Kidney (tissue), 22 donors: ENCODE measurements at places on chromosomes 3 and 15. TPM values are rescaled to one million over a fixed set of nuclear protein-coding genes. Genes with fewer than 3 reads are reported as not detected.
A peak's percentile ranks its signal among the peaks of the same experiment; 100 is the strongest.

Gene MESP2
- 0.24 TPM for polyA plus RNA-seq

GRCh38 chr3:8743021-8743601 is 9.5 kb downstream of the CAV3 start:
- no peak for DNase-seq

DNA sequence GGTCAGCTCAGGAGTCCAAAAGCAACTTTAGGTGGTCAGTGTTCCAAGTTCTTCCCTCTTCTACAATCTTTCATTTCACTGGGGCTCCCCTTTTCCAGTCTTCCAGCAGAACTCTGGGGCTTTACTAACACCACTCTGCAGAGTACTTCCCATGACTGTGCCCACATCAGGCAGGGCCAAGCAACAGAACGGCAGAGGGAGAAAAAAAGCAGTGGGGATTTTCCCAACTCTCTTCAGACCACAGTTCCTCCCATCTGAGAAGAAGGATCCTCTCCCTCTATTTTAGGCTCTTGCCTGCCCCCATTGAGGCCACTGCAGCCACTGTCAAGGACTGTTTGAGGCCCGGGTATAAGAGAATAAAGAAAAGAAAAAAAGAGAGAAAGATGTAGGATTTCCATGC is 70.7 kb downstream of the TTBK2 start:
- no peak for DNase-seq

Gene SYNPR
- polyA plus RNA-seq = not detected

DNA sequence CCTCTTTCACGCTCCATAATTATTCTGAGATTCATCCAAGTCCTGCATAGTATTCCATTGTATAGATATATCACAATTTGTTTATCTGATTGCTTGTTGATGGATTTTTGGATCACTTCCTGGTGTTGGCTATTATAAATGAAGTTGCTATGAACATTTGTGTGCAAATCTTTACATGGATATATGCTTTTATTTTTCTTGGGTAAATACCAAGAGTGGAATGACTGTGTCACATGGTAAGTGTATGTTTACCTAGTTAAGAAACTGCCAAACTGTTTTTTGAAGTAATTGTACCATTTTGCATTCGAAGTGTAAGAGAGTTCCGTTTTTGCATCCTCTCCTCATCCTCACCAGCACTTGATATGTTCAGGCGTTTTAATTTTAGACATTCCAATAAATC is 34.6 kb upstream of the ROPN1 start:
- no peak for DNase-seq

- peak; percentile 35 for DNase-seq
These were observed 8.5 kb downstream of the CRBN start for GRCh38 chr3:3170998-3171397.

DNA sequence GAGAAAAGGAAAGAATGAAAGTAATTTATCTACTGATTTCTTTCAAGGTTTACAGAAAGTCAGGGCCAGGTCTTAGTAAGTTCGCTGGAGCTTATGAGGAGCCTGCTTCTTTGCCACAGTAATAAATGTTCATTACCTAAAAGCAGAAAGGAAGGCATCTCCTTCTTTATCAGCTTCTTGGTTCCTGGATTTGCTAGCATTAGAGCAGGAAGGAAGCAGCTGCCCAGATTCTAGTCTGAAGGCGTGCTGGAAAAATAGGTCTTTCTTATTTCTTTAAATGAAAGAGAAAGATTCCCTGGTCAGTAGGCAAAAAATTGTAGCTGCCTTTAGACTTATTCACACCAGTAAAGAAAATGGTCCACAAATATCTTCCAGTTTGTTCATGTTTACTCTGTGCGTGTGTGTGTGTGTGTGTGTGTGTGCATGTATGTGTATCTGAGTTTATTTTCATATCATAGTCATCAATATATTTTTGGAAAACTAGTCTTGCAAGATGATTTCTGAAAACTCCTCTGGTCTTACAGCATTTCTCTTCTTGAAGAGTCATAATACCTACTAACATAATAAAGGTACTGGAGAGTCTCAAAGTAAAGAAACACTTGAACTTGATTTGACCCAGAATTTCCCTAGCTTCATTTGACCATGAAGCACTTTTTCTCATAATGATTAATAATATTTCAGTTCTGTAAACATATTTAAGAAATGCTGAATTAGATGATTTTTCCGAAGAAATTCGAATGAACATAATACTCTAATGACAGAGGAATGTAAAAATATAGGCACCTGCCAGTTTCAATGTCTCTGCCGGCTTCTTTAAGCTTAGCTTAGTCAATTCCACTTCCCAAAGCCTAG is 255.3 kb upstream of the ZPLD1 start:
- no peak for DNase-seq

DNA sequence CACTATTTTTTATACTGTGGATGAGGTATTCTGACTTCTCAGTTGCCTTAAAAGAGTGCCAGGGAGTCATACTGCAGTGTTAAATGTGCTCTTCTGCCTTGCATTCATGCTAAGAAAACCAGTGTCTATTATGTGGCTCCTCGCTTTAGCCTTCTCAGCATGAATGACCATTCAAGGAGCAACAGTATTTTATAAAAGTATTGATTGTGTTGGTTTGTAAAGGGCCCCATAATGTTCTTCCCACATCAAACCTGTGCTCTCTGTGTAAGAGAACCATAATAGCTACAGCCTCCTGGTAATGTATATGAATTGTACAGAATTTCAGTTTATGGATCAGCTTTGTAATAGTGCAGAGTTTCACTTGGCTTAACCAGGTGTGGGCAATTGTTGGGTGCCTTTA is 316.4 kb downstream of the CNTN4 start:
- DNase-seq = no peak

DNA sequence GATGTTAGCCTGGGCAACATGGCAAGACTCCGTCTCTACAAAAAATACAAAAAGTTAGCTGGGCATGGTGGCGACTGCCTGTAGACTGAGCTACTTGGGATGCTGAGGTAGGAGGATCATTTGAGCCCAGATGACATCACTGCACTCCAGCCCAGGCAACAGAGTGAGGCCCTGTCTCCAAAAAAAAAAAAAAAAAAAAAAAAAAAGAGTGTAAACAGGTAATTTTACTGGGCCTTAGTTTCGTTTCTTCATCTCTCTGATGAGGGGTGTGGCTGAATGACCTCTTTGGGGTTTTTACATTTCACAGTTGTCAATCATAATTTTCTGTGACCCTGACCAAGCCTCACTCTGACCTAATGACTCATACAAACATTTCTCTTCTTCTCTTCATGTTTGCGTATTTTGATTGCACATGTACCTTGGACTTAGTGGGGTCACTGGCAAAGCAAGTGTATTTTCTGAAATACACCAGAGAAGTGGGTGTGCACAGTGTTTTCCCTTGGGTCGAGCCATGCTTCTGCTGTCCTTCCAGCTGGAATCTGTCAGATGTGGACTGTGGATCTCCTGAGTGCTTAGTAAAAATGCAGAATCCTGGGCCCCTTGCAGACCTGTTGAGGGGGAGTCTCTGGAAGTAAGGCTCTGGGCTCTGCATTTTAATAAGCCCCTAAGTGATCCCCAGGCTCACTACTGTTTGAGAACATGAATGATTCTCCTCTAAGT is 140.5 kb downstream of the FNDC3B start:
- no peak for DNase-seq

DNA sequence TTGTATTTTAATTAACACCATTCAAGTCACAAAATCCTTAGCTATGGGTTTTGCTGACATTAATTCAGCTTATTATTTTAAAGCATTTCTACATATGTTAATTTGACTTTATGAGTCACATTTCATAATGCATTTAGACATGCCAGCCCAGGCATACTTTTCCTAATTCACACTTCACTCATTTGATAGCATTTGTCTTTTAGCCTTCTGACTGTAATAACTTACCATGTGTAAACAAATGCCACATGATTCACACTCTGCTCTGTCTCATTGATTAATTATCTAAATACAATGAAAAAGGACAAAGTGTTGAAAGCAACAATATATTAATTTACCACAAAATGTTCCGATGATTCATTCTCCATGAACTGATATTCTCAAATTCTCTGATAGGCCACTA is 927.8 kb upstream of the EPHA6 start:
- no peak for DNase-seq

GRCh38 chr15:44738340-44738984 is 2.1 kb downstream of the TRIM69 start:
- DNase-seq = no peak

- no peak for DNase-seq
These were observed 16.3 kb downstream of the MME start for GRCh38 chr3:155096303-155097008.

Gene CHRM5
- polyA plus RNA-seq = not detected

DNA sequence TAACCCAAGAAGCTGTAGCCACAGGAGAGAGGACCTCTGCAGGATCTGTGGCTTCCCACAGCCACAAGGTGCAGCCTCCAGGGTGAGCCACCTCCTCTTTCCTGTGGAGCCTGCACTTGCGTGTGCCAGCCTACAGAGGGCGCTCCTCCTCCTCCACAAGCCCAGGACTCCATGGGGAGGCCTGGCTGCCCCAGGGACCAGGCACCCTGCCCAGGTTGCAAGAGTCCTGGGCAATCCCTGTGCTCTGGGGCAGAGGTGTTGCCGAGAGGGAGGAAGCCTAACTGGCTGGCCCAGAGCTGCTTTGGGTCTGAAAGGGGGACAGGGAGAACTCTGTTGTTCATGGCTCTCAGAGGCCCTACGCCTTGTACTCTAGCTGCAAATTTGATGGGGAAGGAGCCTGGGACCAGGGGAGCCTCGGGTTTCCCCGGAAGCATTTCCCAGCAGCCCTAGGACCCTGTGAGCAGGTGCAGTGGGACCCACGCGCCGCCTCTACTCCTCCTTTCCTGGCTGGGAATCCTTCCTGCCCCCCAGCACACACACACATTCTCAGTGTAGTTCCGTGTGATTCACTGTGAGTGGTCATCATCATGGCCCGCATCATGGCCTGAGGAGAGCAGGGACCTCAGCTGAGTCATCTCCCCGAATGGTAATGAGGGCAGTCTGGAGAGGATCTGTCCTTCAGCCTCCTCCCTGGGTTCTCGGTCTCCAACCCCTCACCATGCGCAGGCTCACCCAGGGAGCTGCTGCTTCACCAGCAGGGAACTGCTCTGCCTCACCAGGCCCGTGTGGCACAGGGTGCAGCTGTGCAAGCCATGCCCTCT is 24.3 kb downstream of the TBC1D21 start:
- no peak for DNase-seq

Gene SPTSSB
- 0.52 TPM for polyA plus RNA-seq

DNA sequence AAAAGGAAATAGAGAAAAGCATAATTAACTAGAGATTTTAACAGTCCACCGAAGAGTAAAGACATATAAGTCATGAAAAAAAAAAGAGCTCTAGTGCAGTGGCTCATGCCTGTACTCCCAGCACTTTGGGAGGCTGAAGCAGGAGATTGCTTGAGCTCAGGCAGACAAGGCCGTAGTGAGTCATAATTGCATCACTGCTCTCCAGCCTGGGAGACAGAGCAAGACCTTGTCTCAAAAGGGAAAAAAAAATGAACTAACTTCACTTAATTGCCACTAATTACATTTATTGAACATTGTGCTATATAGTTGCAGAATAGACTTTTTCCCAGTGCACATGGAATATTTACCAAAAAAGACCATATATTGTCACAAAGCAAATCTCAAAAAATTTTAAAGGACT is 221.8 kb downstream of the CBLB start:
- no peak for DNase-seq

Gene CLDN1
- polyA plus RNA-seq = 6.2 TPM

GRCh38 chr3:176840641-176841286 is 356.5 kb downstream of the TBL1XR1 start:
- DNase-seq = no peak

Gene CEP152
- 1.4 TPM for polyA plus RNA-seq

Gene GSK3B
- polyA plus RNA-seq = 6.4 TPM

DNA sequence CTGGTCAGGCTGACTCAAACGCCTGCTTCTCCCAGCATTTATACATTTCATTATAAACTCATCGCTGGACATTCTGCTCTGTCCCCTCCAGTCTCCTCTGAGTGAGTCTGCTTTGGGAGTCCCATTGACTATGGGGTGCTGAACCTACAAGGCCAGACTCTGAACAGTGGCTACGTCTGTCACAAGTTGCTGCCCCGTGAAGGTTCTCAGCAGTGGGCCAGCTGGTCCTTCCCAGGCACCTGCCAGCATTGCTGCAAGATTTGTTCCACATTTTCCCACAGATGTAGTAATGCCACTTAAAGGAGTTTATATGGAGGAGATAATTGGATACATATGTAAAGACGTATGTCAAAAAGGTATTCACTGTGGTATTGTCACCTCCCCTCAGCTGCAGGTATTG is 72.7 kb upstream of the ATP13A3 start:
- DNase-seq = no peak

Gene SLC38A3
- polyA plus RNA-seq = 4.2 TPM

- no peak for DNase-seq
These were observed 5.8 kb upstream of the C15orf61 start for GRCh38 chr15:67515090-67515489.

GRCh38 chr15:99974246-99974645 is 241.0 kb upstream of the LYSMD4 start:
- no peak for DNase-seq

GRCh38 chr15:67224889-67225288 is 29.6 kb downstream of the AAGAB start:
- no peak for DNase-seq

Gene USP50
- not detected for polyA plus RNA-seq

GRCh38 chr3:72903004-72903403 is 15.2 kb downstream of the GXYLT2 start:
- DNase-seq = no peak

Gene ZNF860
- polyA plus RNA-seq = 0.84 TPM

DNA sequence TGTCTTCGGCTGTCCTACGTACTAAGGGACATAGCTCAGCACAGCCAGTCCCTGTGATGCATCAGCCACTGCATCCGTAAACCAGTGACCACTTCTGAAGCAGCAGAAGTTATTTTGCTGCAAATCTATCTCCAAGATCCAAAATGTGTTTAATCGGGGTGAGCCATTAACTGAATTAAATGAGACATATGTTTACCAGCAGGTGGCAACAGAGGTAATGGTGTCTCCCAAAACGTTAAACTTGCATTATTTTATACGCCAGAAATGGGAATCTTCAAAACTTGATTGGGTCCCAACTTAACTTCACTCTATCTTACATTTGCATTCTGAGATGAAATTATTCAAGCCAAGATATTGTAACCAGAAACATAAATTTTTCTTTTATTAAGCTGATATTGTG is 75.3 kb upstream of the BOC start:
- peak; percentile 64 for DNase-seq

Gene CCK
- not detected for polyA plus RNA-seq

- DNase-seq = no peak
These were observed 94.0 kb downstream of the LRRK1 start for GRCh38 chr15:101013201-101013550.

Gene ARGFX
- not detected for polyA plus RNA-seq

- no peak for DNase-seq
These were observed 219.5 kb downstream of the PLCH1 start for GRCh38 chr3:155525324-155525833.

DNA sequence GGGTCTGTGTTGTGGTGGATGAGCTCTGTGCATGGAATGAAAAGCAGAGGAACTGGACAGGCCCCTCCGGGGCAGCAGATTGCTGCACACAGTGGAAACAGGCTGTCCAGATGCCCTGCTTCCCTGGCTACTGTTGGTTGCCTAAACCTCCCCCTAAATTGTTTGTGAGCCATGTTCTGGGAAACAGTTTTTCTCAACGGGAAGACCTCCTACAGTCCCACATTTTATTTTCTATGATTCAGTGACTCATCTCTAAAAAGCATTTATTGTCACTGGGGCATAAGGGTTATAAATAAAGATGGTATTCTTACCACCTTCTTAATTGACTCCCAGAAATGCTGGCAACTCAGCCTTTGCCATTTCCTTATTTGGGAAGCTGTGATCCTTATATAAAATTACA is 20.3 kb upstream of the PTPN9 start:
- no peak for DNase-seq
